ENCODE measurements at places on chromosomes 11 and 22.

GRCh38 chr22:50671641-50672040 lies 982 bp upstream of the SHANK3 start:
- DNase-seq: no peak

DNA sequence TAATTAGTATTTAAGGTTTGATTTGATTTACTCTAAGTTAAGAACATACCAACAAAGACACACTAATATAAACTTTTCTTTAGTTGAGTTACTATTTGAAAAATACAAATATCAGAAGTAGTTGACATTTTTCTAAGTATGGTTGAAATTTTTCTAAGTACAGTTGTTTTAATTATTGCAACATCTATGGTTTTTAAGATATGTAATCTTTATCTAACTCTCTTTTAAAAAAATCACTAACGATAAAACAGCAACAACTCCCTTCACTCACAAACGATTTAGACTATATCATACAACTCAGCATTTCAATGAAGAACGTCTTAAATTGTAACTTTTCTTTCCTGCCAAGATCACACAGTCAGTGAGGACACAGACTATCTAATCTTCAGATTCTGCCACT lies 2.0 kb downstream of the C2CD3 start:
- no peak for DNase-seq

- no peak for DNase-seq
Measured at GRCh38 chr11:124899383-124900145, 1.9 kb upstream of the ROBO4 start.

- DNase-seq: no peak
Measured at GRCh38 chr11:46541593-46542371, 52.0 kb downstream of the AMBRA1 start.

- DNase-seq: no peak
Measured at GRCh38 chr11:67211656-67212436, 54.4 kb upstream of the GRK2 start.

GRCh38 chr11:121614636-121615240 lies 162.0 kb upstream of the SORL1-AS1 start:
- no peak for DNase-seq

- no peak for DNase-seq
Measured at GRCh38 chr22:36467946-36468345, 13.5 kb downstream of the TXN2 start.

GRCh38 chr22:48644108-48644507 lies 1183.6 kb downstream of the BRD1 start:
- no peak for DNase-seq

DNA sequence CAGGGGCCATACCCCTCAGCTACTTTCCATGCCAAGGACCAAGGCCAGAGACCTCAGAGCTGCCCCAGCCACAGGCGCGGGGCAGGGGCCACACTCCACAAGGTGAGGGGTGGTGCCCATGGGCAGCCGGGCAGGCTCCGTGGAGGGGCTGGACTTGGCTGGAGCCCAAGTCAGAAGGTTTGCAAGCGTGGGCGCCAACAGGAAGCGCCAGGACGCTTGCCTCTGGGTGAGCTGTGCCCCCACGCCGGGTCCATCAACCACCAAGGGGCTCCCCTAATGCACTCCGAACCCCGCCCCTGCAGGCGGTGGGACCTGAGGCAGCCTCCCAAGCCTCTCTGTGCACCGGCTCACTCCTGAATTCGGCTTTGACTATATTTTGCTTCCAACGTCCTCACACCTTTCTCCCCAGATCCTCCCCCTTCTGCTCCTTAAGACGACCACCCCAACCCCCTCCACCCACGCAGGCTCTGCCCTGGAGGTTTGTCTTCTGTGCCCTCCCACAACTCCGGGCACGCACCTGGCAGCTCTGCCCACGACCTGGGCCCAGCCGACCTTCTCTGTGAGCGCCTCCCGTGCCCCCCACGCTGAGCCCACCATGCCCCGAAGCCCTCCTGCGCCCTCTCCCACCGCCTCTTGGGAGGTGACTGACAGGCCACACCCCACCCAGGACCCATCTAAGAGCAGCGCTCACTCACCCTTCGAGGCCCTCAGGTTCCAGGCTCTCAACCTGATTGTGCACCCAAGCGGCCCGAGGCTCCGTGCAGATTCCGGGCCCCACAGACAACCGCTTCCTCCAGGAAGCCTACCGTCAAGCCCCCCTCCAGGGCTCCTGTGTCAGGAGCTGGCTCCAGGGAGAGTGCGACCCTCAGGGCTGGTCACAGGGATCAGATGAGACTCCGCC lies 2.6 kb upstream of the PKP3 start:
- DNase-seq: no peak

DNA sequence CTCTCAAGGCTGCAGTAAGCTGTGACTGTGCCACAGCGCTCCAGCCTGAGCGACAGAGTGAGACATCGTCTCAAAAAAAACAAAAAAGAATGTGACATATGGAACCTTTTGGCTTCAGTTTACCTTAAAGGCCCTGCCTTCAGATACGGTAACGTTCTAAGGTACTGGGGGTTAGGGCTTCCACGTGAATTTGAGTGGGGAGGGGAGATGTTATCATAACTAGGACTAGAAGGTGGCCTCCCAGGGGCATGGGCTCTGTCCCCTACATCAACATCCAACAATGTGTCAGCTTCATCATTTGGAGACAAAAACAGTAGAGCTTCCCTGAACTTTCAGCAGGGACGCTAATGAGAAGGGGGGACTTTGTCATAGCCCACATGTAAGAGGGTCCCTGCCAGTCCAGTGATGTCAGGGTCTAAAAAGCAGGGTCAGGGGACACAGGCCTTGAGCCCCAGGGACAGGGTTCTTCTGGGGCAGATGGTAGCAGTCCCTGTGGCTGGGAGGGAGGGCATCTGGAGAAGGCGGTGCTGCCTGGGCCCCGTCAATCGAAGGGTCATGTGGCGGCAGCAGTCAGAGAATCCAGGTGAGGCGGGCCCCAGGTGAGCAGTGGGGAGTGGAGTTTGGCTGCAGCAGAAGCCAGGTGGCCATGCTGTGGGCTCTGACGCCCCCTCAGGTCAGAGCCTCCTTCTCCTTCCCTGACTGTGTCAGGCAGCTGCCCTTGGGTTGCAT lies 79.8 kb downstream of the BCR start:
- no peak for DNase-seq

- DNase-seq: no peak
Measured at GRCh38 chr22:38292694-38293093, 19.9 kb upstream of the TMEM184B start.

DNA sequence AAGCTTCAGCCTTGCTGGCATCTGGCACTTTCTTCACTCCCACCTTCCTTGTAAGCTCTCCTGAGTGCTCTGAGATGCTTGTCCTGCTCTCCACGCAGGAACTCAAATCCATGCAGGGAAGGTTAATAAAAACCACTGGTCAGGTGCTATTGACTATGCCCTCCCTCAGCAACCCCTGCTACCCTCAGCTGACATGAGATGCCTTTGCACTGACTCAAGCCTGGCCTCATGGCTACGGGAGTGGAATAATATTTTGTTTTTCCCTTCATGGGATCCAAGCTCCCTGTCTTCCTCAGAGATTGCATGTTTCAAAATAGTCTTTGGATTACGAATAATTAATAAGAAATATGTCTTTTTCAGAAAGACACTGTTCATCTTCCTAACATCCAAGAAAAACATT lies 31.7 kb upstream of the ABCC8 start:
- DNase-seq: no peak

DNA sequence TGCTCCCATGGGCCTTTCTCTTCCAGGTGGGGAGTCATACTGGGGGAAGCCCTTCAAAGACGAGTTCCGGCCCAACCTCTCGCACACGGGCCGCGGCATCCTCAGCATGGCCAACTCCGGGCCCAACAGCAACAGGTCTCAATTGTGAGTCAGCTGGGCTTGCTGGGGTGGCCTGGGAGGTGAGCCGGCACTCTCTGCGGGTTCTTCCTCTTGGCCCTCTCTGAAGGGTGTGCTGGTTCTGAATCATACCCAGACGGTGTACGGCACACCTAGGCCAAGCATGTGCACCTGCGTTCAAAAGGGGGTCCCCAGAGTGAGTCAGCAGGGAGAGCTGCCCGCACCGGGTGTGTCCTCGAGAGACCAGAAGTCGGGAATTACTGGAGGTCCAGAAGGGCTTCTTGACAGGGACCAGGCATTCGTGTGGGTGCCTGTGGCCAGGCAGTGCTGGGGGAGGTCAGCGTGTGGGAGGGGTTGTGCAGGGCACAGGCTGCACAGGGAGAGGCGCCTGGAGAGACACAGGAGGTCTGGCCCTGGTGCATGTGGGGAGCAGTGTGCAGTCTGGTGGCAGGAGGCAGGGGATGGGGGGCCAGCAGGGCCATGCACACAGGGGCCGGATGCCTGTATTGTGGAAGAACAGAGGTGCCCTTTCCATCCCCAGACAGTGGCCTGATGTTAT lies 23.0 kb downstream of the PPIL2 start:
- DNase-seq: no peak

- DNase-seq: no peak
Measured at GRCh38 chr11:92272651-92273050, 48.0 kb downstream of the FAT3 start.

Measured in stimulated activated CD4-positive, alpha-beta T cell treated with anti-CD3 and anti-CD28 coated beads, Interleukin-1b, Interleukin-23, amount 100 ng/mL, for 1 hour (primary cell).